ENCODE measurements at places on chromosomes 12 and 14. TPM values are rescaled to one million over a fixed set of nuclear protein-coding genes. Genes with fewer than 3 reads are reported as not detected.

The KANSL2 gene
- 23.0 TPM for total RNA-seq

The DDX51 gene
- 7.4 TPM for total RNA-seq

The MMP19 gene
- 21.2 TPM for total RNA-seq

GRCh38 chr12:81206429-81206828 is 128.6 kb downstream of the ACSS3 start:
- no peak for DNase-seq

- DNase-seq: no peak
These were observed 59.8 kb upstream of the MED13L start for GRCh38 chr12:116337312-116337711.

The PIWIL1 gene
- total RNA-seq: not detected

- DNase-seq: peak; percentile 68
These were observed 2.5 kb downstream of the PLEKHG3 start for GRCh38 chr14:64706593-64707193.

The MYL2 gene
- total RNA-seq: 28.7 TPM

GRCh38 chr14:67464879-67465278 is 23.6 kb downstream of the TMEM229B start:
- no peak for DNase-seq

The SMOC1 gene
- 24.1 TPM for total RNA-seq

GRCh38 chr14:81571437-81571836 is 37.8 kb upstream of the SEL1L start:
- no peak for DNase-seq

DNA sequence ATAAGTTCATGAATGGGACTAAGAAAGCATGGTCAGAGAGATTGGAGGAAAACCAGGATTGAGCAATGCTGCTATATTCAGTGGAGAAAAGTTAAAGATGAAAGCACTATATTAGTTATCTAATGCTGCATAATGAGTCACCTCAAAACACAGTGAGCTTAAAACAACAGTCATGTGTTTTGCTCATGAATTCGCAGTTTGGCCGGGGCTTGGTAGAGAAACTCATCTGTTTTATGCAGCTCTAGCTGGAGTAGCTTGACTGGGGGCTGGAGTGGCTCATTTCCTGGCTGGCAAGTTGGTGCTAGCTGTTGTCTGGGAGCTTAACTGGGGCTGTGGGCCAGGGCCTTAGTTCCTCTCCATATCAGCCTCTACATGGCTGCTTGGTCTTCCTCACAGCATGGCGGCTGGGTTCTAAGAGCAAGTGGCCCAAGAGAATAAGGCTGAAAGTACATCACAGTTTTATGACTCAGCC is 90.1 kb downstream of the ADCK1 start:
- DNase-seq: no peak

Measured in right cardiac atrium (tissue), 5 donors.